CD4-positive, alpha-beta T cell treated with Interleukin-15 for 1 hour (primary cell): ENCODE measurements at places on chromosomes 16 and 17.

- no peak for DNase-seq
Observed at GRCh38 chr17:17847118-17847689, 10.4 kb upstream of the SREBF1 start.

GRCh38 chr17:74757502-74757901 is 9.1 kb downstream of the NHERF1 start:
- no peak for DNase-seq

DNA sequence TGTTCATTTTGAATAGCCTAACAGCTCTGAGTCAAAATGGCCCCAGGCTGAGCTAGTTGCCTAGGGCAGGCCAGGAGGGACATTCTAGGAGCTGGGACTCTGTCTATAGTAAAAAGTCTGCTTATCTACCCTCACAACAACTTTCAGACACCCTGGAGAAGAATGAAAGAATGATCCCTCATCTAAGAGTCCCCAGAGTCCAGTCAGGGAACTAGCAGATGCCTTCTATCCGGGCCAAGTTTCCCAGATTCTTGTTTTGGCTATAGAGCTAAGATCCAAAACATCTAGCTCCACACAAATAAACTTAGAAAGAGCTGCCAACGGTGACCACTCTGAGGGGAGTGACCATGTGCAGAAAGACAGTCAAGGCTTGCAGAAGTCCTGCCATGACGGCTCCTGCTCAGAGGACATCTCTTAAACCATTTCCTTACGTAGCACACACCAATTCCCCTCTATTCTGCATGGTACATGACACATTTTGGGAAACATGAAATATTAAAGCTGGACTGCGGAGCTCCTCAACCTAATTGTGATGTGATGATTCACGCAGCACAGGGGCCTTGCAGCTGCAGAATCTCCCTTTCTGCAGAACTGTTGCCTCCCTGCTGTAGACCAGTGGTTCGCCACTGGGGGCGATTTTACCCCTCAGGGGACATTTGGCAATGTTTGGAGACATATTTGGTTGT is 24.2 kb downstream of the FAM20A start:
- no peak for DNase-seq

- no peak for DNase-seq
Observed at GRCh38 chr17:50976951-50977472, 110.9 kb upstream of the TOB1 start.

DNA sequence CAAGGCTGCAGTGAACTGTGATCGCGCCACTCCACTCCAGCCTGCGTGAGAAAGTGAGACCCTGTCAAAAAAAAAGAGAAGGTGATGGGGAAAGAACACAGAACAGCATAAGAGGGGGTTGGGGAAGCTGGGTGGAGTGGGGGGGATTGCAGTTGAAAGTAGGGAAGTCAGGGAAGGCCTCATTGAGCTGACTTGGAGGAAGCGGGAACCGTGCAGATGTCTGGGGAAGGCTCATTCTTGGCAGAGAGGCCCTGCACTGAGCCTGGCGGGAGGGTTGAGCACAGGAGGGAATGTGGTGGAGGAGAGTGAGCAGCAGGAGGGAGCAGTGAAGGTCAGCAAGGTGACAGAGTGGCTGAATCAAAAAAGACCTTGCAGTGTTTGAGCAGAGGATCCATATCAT is 26.9 kb downstream of the IL4R start:
- DNase-seq, result no peak

DNA sequence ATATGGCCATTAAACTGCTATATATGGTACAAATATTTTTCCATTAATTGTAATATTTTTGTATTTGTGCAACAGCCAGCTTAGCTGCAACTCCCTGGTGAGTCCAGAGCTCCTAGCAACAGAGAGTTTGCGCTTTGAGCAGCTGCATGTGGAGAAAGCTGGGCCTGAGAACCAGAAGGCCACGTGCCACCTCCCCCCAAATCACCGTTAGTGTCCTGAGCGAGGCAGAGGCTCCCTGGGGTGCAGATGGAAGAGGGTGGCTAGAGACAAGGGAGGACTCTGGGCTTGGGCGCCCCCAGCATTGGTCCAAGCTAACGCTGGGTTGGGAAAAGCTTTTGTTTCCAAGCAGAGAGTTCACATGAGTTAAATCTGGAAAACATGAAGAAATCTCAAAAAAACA is 41.6 kb downstream of the HSBP1 start:
- DNase-seq, result no peak
